ENCODE measurements at places on chromosomes 11 and 22.
A peak's percentile ranks its signal among the peaks of the same experiment; 100 is the strongest.

- DNase-seq = no peak
Observed at GRCh38 chr11:66183494-66184048, 84.9 kb upstream of the RAB1B start.

GRCh38 chr11:109267293-109268095, 154.5 kb upstream of the C11orf87 start:
- DNase-seq = no peak

GRCh38 chr11:46119352-46120216, 1.7 kb downstream of the PHF21A start:
- no peak for DNase-seq

- DNase-seq = peak; percentile 32
Observed at GRCh38 chr11:121722431-121723245, 269.9 kb upstream of the SORL1-AS1 start.

DNA sequence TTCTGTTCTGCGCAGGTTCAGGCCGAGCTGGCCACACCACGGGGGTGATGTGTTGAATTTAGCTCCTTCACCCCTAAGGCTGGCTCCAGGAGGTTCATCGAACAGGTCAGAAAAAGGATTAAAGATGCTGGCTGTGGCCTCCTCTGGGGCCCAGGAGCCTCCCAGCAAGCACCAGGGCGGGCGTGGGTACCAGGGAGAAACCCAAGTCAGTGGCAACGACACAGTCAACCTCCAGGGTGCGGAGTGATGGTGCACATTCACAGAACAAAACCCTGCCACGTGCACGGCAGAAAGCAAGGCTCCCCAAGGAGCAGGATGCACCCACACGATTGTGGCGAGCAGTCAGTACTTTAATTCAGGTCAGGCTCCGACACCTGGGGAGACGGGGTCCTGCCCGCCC, 10.8 kb downstream of the C11orf24 start:
- no peak for DNase-seq

DNA sequence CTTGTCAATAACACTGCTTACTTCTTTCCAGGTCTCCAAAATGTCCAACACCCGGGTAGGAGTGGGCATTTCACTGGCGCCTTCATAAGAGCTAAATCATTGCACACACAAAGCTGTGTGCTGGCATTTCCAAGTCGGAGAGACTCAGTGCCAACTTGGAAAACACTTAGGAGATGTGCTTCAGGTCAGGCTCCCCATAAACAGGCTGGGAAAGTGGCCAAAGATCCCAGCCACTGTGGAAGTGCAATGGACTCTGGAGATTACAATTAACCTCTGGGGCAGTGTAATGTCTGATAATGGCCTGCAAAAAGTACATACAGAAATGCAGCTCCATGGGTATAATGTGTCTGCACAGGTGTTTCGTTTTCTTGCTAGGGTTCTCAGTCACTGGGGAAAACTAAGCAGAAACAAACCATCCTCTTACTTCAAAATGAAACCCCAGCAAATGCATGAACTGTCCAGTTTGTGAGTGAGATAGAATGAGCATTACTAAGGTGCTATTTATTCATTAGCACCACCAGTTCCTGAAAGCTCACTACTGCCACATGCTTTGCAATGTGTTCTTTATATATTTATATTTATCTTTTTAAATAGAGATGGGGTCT, 79.0 kb downstream of the ABTB2 start:
- no peak for DNase-seq

- no peak for DNase-seq
Observed at GRCh38 chr11:126526471-126526870, 171.0 kb downstream of the ST3GAL4 start.

DNA sequence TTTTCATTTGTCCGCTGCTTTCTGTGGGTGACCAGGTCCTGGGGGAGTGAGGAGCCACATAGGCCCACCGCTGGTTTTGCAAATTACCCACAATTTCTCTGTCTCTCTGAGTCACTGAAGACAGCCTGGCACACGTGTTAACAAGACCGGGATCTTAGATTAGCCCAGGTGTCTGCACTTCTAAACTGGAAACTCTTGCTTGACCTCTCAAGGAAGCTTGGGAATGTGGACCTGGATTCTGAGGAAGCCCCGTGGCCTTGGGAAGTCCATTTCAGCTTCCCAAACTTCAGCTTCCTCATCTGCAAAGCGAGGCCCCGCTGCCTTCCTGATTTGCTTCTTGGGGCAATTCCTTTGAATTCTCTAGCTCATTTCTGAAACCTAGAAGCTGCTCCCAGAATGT, 119.9 kb downstream of the KIAA1671 start:
- DNase-seq = no peak

DNA sequence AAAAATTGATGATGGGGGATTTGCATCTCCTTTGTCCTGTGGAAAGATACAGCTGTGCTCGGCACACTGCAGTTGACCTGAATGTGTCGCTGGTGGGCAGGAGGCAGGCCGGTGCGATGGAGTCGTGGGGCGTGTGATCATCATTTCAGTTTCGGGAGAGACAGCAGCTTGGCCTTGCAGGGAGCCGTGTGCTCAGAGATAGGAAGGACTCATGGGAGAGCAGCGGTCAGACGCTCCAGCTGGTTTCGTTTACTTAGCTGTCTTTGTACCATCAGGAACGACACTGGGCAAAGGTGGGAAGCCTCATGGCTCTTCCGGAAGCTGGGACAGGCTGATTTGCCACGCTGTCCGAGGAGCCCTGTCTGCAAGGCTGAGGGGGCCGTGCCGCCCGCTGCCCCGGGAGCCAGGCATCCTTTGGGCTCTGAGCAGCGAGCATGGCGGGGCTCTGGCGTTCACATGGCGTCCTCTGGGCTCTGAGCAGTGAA, 32.7 kb downstream of the GRAMD4 start:
- no peak for DNase-seq

DNA sequence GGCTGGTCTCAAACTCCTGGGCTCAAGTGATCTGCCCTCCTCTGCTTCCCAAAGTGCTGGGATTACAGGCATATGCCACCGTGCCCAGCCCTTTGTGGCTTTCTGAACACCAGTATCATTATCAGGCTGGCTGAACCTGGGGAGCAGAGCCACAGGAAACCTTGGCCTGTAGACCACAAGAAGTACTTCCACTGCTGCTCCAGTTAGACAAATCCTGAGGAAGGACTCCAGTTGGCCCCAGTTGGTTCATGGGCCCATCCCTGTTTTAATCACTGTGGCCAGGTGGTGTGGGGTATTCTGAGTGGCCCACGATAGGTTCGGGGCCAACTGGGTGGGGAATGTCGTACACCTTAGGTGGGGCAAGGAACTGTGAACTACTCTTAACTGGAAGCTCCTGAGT, 5.5 kb upstream of the DUSP18 start:
- DNase-seq = no peak

DNA sequence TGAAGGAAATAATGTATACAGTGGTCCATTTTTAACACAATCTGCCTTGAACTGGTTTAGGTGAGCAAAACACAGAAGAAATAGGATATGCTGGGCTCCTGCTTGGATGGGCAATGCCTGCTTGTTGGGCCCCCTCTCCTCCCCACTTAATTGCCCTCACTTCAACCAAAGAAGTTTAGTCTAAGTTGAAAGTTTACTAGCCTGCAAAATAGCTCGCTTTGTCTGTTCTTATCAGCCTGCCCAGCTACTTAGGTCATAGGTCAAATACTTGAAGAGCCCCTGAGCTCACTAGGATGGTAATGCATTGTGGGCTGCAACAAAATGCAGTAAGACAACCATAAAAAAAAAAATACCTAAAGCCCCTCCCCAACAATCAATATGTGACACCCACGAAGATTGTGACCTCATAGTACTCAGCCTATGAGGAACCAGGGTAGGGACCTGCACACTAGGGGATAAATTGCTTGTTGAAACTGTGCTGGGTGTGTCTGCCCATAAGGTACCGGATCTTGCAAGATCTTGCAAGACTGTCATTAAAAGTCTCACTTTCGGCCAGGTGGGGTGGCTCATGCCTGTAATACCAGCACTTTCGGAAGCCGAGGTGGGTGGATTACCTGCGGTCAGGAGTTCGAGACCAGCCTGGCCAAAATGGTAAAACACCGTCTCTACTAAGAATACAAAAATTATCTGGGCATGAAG, 10.9 kb downstream of the DRICH1 start:
- DNase-seq = no peak

DNA sequence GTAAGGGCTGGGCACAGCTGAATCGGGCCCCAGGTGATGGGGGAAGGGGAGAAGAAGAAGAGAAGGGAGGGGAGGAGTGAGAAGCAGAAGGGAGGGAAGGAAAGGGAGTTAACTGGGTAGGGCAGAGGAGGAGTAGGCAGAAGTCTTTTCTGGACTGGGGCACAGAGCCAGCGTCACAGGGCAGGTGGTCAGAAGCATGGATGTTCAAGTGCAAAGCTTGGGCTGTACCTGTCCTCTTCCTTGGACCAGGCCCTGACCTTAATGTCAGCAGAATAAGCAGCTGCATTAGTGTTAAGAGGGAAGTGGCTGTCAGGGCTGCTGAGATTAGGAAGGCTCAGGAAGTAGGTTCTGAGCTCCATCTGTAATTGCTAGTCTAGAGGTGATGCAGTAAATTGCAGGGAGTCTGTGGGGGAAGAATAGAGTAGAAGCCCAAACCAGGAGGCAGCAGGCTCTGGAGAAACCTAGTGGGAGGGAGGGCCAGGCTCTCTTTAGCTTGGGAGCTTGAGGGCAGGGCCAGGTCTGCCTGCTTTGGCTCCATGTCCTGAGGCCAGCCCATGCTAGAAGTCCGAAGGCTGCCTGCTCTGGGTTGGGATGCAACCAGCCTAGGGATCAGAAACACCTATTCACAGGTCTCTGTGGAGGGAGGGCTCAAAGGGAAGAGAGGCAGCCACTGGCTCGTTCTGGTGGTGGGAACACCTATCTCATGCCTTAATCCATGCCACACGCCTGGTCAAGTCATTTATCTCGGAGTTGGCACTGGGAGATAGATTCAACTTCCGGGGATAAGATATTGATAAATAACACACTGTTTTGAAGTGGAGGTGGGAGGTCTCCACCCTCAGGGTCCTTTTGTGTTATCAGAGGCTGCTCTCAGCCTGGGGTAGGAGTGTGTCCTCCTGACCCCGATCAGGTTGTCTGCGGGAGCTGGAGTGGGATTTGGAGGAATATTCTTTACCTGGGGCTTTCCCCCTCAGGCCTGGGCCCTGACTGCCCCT, 1.7 kb upstream of the UCP3 start:
- DNase-seq = no peak

DNA sequence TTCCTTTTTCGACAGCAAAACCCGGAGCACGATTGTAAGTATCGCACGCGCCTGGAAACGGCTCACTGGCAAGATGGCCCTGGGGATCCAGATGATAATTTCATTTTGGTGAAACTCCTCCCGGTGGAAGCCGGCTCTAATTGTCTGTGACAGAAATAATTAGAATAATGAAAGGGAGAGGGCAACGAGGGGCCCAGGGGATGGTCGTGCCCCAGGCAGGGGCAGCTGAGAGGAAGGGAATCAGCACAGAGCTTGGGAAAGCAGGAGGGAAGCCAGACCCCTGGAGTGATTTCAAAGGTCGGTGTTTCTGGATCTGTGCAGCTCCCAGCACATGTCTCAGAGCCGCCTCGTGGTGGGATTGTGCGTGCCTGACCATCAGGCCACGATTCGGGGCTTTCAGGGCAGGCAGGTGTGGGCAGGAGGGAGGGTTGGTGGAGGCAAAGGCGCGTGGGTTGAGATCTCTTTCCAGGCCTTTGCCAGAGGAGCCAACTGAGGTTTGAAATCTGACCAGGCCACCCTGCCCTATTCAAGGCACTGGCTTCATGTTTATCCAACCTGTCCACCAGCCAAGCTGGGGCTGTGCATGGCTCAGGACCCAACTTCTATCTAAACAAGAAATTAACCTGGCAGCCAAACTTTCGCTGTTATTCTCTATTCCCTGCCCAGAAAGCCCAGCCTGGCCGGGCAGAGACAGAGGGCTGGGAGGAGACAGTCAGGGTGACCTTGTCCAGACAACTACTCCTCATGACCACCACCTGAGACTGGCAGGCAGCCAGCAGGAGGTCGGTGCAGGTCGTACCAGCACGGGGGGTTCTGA, 27.8 kb downstream of the ANO1 start:
- no peak for DNase-seq

- DNase-seq = no peak
Observed at GRCh38 chr11:130652671-130653335, 204.4 kb downstream of the ADAMTS15 start.

- no peak for DNase-seq
Observed at GRCh38 chr11:74696500-74696899, 34.7 kb downstream of the CHRDL2 start.

DNA sequence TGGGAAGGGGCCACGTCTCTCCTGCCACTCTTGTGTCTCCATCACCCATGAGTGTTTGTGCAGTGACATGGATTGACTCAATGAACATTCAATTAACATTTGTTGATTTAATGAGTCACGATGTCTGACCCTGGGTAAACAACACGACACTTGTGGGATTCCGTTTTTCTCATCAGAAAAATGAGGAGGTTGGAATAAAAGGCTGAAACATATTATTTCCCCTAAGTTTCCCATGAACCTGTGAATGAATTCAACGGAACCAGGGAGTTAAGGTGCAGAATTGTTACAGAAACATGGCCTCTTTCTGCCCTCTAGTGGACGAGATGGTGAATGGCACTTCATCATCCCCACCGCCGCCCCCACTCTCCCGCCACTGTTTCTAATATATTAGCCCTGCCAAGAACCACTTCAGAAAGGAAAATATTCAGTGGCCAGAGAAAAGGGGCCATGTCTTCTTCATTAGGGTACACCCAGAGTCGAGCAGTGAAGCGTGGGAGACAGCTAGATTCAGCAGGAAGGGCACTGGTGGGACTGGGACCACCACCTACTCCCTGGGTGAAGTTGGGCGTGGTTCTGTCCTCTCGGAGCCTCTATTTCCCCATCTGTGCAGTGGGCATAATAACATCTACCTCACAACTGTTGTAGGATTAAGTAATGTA, 46.3 kb upstream of the SYT13 start:
- no peak for DNase-seq

- no peak for DNase-seq
Observed at GRCh38 chr22:44702479-44703198, 635 bp downstream of the PRR5 start.

DNA sequence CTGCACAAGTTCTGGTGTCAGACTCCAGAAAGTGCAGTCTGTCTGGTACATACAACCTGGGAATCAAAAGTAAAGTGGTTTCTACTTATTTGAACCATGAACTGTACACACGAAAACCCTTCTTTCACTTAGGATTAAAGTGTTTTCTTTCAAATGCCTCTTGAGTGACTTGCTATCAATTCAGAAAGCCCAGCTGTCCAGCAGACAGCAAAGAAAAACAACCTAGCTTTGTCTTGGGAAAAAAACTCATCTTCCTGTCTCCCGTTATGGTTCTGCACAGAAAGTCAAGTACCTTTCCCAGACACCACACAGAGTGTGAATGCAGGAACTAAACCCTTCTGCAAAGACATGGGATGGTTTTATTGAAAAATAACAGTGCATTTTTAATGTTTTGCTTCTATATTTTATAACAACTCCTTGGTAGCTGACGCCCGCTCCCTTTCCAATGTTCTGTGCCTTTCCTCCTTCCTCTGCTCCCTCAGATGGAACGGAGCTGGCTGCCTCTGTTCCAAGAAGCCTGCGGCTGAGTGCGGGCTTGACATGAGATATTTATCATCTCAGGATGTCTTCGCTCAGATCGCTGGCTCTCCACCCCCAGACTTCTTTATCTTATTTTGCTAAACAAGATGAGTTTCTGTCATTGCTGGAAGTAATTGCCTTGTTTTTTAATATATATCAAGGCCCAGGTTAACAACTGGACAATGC, 322.3 kb upstream of the B3GAT1 start:
- no peak for DNase-seq
